ENCODE measurements at places on chromosomes 12 and 14.

DNA sequence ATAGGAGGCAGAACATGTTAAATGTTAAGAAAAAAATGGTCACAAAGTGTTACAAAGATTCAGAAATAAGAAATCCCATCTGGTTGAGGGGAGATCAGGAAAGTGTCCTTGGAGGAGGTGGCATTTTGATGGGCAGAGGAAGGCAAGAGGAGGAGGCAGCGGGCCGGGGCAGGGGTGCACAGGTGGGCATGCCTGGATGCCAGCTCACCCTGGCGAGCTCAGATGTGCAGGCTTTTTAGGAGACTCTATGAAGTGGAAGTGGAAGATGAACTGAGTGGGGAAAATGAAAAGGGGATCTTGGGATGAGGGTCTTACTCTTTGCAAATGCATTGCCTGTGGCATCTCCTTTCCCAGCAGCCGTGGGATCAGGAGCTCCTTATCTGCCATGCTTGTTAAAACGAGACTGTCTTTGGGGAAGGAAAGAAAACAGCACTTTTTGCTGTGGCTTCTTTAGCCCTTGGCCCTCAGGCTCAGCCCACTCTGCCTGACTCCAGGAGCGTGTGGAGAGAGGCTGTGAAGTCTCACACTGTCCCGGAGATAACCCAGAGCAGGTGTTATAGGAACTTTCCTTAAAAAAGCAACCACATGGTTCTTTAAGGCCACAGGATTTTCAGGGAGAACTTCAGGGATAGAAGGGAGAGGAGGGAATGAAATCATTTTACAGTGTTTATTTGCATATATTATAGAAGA is 62.6 kb downstream of the ELK3 start:
- no peak for DNase-seq

DNA sequence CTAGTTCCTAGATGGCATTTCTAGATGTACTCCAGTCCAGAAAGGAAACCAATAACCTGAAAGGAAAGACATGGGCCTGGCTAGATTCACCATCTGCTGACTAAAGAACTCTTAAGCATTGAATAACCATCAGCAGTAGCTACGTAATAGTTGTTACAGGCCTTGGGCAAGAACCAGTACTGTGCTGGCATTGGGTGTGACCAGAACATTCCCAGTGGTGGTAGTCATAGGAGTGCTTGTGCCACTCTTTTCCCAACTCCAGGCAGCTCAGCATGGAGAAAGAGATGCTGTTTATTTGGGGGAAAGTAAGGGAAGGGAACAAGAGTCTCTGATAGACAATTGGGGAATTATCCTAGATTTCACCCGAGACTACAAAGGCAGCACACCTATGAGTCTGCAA is 333.3 kb downstream of the SLC16A7 start:
- DNase-seq, result no peak

DNA sequence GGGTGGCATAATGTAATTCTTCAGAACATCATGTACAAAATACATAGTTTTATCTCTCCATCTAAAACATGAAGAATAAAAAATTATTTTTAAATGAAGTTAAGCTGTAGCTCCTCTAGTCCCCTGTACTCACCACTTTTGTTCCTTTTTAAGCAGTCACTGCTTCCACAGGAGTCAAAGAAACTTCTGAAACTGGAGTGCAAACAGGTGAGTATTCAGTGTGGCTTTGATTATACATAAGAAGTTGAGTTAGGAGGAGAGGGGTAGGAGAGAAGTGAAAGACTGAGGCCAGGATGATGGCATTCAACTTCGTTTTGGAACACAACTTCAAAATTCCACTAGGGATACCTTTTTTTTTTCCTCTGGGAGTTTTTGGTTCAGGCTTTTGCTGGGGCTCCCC is 131.4 kb upstream of the CNTN1 start:
- no peak for DNase-seq

- DNase-seq, result no peak
Measured at GRCh38 chr12:16602412-16602811, 3.5 kb downstream of the LMO3 start.

DNA sequence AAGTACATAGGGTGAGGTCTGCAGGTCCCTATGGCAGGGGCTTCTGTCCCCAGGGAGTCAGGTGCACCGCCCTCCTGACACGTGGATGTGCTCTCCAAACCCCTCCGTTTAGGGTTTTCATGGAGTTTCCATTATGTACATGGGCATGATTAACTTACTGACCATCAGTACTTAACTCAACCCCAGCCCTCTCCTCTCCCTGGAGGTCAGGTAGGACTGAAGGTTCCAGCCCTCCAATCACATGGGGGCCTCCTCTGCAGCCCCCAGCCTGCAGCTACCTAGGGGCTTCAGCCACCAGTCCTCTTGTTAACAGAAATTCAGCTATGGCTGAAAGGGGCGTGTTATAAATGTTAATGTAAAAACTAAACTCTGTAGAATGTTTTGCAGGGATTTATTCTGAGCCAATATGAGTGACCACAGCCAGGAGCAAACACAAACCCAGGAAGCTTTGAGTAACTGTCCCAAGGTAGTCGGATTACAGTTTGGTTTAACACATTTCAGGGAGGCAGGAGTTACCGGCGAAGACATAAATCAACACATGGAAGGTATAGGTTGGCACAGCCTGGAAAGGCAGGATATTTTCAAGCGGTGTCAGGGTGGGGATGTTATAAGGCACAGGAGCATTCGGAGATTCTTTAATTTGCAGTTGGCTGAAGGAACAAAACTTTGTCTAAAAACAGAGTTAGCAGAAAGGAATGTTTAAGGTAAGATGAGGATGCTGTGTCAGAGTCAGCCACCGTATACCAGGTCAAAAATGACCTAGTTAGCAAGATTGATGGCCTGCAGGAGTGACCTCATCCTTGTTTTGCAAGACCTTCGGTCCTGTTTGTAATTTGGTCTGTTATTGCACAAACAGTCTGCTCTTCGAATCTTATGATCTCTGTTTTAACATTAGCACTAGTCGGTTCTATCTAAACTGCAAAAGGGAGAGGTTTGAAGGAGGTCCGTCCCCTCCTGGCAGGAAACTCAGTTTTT is 75.2 kb downstream of the TNFAIP2 start:
- DNase-seq, result no peak

DNA sequence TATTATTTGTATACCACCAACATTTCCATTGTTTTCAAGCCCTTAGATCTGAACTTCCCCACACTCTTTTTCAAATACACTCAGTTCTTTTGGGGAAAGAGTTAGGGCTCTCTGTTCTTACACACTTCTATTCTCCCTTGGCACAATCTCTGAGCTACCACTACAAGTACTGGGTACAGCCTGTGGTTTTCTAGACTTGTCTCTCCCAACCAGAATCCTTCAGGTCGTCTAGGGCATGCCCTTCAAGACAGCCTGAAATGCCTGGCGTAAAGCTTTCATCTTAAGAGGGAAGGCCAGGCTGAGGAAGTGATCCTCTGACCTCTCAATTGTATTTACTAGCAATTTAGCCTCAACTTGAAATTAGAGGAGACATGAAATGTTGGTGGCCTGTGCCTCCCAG is 1442.0 kb downstream of the AACS start:
- DNase-seq, result no peak

- DNase-seq, result no peak
Measured at GRCh38 chr14:76814726-76815645, 2.3 kb upstream of the ANGEL1 start.

- no peak for DNase-seq
Measured at GRCh38 chr14:104827177-104828055, 26.5 kb downstream of the ZBTB42 start.

DNA sequence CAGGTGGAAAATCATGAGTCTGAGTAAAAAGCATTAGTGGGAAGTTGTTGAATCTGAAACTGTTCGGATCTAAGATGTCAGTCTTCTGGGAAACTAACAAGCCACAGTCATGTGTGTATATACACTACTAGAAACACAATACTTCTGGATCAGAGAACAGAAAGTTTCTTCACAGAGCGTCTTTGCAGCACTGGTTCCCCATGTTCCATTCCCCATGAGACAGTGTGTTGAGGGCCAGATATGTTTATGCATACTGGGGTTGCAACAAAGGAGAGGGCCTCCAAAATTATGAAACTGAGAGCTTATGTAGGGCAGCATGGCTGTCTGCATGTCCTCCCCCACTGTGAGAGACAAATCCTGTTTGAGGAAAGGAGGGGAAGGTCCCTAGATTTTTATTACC is 295.0 kb upstream of the NAV3 start:
- DNase-seq, result no peak

DNA sequence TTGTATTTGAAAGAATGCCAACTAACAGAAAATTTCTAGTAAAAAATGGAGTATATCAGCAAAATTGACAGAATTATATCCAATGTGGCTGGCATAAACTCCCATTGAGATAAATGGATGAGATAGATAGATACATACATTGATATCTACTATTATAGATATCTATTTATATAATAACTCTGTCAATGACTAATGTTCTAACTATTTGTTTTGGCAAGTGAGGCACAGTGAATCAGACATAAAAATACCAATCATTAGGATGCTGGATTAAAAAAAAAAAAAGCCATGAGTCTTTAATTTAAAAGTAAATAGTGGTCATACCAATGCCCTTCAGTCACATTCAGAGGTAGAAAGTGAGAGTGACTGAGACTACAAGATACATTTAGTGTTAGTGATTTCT is 33.7 kb upstream of the GLIPR1 start:
- DNase-seq, result no peak

DNA sequence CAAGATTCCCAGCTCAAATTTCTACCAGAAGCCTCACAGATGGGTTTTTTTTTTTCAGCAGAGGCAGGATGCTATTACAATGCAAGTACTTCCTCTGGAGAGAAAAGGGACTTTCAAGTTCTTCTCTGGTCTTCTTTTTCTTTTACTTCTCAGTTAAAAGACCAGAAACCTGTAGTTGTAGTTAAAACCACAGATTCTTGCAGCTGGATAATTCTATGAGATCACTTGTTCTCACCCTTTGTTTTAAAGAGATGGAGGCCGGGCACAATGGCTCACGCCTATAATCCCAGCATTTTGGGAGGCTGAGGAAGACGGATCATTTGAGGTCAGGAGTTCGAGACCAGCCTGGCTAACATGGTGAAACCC is 47.6 kb upstream of the OVCH1 start:
- DNase-seq, result no peak

DNA sequence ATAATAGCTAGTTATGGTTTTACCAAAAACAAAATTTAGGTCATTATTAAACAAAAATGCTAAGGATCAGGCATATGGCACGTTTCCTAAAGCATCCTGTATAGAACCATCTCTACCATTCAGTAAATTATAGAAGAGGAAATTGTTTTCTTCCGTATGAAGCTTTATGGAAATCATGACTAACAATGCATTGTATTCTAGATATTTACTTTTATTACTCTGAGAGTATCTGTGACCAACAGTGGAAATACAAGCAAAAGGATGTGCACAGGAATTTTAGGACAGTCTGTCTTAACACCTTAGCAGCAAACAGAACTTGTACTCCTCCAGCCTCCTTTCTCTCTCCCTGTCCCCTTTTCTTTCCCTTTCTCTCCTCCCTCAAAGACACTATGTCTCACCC is 7.1 kb downstream of the DENND5B start:
- no peak for DNase-seq

GRCh38 chr12:41663598-41664265 is 475.6 kb downstream of the PDZRN4 start:
- no peak for DNase-seq

DNA sequence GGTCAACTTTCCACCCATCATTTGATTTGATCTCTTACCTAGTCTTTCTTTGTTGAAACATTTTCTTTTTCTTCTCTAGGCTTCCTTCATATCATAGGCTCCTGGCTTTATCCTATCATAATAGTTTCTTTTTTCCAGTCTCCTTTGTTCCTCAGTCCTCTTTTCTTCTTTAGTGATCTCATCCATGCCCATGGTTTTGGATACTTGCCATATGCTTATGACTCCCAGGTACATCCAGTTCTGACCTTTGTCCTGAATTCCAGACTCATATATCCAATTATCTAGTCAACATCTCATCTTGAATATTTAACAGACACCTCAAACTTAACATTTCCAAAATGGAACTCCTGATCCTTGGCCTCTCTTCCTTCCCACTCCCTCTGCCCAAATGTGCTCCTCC is 36.1 kb upstream of the KRAS start:
- DNase-seq, result no peak

GRCh38 chr12:14395074-14395778 is 29.7 kb downstream of the ATF7IP start:
- no peak for DNase-seq

DNA sequence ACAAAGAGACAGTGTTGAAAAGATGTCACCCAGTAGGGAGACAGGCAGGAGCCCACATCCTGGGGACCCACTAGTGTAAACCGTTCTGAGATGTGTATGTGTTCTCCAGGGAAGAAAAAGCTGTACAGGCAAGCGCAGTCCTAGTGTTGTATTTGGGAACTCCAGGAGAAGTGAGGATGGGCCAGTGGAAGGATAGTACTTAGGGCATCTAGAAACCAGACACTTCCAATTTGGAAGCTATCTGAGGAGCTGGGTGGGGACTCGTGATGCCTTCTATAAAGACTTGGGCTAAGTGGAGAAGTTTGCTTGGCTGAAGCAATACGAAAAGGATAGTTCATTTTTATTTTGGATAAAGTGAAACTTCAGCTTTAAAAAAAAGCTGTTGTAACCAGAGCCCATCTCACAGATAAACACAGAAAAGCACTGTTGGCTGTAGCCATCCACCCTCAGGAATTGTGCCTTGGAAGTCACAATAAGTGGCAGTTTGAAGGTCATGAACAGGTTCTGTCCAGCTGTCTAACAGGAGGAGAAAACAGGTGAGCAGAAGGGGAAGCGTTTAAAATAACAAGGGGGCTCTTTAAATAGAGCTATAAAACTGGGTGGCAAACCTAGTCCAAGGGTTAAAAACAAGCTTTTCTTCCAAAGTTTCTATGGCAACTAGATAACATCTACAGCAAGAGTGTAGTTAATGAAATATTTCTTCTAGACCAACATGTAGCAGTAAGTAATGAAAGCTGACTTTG is 108.0 kb upstream of the ARHGAP5 start:
- no peak for DNase-seq

DNA sequence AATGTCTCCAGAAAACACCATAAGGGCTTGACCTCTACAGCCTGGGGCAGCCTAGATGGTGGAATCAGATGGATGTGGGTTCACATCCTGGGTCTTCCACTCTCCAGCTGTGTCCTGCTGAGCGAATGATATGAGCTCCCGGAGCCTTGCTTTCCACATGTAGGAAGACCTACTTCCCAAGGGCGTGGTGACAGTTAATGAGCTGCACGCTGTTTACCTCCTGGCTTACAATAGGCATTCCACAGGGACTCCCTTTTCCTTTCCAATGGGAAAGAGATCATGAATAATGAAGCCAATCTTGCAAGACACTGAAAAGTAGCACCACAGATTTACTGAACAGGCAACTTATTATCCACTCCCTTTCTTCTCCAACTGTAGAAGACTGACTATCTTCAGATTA is 46.1 kb downstream of the TMTC1 start:
- no peak for DNase-seq

DNA sequence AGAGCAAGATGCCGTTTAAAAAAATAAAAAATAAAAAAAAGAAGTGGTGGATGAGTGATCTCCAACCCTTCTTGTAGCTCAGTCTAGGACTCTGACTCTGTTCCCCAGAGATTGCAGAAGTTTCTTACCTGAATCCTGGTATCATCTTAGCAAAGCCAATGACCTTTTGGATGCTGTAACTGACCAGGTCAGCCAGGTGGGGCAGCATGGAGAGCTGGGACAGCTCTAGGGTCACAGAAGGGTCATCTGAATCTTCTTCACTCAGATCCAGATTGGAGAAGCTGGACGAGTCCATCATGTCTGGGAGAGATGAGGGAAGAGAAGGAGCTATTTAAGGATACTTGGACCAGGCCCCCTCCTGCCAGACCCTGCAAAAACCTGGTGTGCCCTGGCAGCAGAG is 35.8 kb upstream of the HDAC7 start:
- no peak for DNase-seq

All from stimulated activated CD8-positive, alpha-beta memory T cell treated with anti-CD3 and anti-CD28 coated beads, Interleukin-15, amount 100 ng/mL, for 1 hour (primary cell).